HFFc6 (cell line): ENCODE measurements at places on chromosomes 6 and 20. TPM values are rescaled to one million over a fixed set of nuclear protein-coding genes. Genes with fewer than 3 reads are reported as not detected.

NTSR1 gene
- 3.1 to 6.1 TPM (median 4.8 TPM) in 3 replicates for total RNA-seq

GRCh38 chr6:145953200-145953599 lies 11.0 kb downstream of the SHPRH start:
- no peak for DNase-seq

TOX2 gene
- 42.3 to 62.4 TPM (median 59.4 TPM) in 3 replicates for total RNA-seq

ERVFRD-1 gene
- total RNA-seq = not detected in 2 replicates

- no peak for DNase-seq
Measured at GRCh38 chr6:106390088-106390487, 29.6 kb downstream of the CRYBG1 start.

ZNF311 gene
- 0.16 to 0.26 TPM (median 0.17 TPM) in 3 replicates for total RNA-seq

COL21A1 gene
- not detected in 3 replicates for total RNA-seq

DNA sequence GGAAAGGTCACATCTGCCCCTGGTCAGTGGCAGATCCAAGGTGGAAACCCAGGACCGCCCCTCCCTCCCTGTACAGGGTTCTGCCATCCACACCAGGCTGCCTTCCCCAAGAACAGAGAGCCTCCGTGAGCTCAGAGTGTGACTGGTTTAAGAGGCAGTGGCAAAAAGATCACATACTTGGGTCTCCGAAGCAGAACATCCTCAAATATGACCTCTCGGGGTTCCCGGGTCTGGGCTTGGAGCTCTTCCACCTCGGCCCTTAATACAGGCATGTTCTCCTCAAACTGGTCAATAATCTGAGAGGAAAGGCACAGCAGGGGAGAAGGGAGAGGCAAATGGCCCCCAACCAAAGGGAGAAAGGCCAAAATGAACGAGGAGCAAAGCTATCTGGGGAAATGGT lies 14.8 kb downstream of the C20orf96 start:
- no peak for DNase-seq

GRM1 gene
- not detected in 2 replicates for total RNA-seq
